Gastroesophageal sphincter (tissue), 4 donors: ENCODE measurements at places on chromosomes 5 and 9. TPM values are rescaled to one million over a fixed set of nuclear protein-coding genes. Genes with fewer than 3 reads are reported as not detected.

The ALDH7A1 gene
- total RNA-seq = 18.6 TPM

The PLGRKT gene
- total RNA-seq = 8.8 TPM

DNA sequence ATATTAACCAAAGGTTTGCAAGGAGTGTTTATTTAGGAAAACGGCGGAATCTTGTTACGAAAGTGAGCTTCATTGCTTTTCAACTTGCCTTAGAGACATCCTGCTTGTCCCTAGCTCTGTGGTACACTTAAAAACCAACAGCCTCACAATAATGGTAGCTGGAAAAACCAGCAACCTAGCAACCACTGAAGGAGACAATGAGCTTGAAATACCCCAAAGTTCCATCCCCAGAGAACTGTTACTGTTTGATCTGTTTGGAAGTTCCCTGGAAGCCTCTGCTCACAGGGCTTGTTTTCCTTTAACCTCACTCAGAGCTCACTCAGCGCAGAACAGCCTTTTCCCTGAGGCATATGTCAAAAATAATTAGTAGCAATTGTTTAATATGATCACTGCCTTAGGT lies 43.2 kb downstream of the SH3TC2 start:
- no peak for ATAC-seq

GRCh38 chr9:28758971-28759370 lies 1185.7 kb upstream of the C9orf72 start:
- no peak for ATAC-seq

DNA sequence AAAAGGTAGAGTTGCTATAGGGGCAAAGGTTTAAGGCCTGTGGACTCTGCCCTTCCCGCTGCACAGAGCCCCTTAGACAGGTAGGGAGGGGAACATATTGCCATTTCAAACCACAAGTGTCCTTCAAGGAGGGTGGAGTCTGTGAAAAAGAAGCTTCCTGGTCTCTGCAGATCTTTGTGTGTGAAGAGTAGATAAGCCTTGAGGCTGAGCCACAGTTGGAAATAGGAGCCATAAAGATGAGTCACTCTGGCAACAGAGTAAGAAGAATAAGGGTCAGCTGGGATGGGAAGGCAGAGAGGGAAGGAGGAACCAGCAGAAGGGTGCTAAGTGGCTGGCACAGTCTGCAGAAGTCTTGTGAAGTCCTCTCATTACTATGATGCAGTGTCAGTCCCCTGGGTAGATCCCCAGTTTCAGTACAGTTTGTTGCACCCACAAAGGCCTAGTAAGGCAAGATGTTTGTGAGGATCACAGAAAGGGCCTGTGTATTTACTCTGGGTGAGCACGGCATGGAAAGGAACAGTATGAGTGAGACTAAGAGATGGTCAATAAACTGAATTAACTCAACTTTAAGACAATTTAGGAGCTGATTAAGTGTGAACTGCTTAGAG lies 18.1 kb downstream of the GRXCR2 start:
- peak; percentile 41 for ATAC-seq
